ENCODE measurements at places on chromosomes 2 and 18.

DNA sequence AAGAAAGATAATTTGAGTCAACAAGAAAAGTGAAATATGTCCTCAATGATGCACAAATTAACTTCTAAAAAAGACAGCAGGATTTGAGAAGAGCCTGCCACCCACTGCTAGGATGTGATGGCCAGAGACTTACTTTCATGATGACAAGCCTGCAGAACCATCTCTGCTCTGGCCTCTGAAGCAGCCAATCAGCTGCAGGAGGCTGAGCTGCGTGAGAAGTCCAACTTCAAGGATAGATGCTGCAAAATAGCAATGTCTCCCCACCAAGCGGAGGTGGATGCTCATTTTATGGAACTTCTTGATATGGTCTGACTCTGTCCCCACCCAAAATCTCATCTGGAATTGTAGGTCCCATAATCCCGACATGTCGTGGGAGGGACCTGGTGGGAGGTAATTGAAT, 53.1 kb downstream of the CYRIA start:
- DNase-seq = no peak

DNA sequence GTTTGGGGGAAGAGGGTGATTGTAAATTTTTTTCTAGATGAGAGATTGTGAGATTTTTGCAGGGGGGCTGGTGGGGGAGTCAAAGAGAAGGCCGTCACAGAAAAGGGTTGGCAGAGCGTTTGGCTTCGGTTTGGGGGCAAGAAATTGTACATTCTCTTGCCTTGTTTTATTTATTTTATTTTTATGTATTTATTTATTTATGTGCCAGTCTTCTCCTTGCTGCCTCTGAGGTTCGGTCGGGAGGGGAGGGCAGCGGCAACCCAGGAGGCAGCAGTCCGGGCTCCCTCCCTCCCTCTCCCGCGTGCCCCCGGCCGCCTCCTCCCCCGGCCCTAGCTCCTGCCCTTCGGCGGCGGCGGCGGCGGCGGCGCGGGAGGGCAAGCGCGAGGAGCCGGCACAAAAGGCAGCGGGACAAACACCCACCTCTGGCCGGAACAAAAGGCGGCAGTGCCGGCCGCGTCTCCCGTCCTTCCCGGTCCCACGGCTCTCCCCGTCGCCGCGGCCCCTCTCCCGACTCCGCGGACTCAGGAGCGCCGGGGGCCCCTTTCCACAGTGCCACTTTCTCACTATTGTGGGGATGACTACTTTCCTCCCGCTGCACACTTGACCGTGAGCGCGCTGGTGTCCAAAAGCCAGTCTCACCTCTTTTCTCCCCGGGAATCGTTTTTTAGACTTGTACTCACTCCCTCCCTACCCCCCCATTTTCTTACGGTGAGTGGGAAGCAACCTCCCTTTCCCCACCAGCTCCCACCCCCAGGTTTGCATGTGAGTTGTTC, 1.2 kb downstream of the BCL11A start:
- no peak for DNase-seq

GRCh38 chr2:161170958-161171932, 11.0 kb downstream of the TANK start:
- DNase-seq = no peak

GRCh38 chr2:37776487-37776886, 105.0 kb upstream of the CDC42EP3 start:
- no peak for DNase-seq

DNA sequence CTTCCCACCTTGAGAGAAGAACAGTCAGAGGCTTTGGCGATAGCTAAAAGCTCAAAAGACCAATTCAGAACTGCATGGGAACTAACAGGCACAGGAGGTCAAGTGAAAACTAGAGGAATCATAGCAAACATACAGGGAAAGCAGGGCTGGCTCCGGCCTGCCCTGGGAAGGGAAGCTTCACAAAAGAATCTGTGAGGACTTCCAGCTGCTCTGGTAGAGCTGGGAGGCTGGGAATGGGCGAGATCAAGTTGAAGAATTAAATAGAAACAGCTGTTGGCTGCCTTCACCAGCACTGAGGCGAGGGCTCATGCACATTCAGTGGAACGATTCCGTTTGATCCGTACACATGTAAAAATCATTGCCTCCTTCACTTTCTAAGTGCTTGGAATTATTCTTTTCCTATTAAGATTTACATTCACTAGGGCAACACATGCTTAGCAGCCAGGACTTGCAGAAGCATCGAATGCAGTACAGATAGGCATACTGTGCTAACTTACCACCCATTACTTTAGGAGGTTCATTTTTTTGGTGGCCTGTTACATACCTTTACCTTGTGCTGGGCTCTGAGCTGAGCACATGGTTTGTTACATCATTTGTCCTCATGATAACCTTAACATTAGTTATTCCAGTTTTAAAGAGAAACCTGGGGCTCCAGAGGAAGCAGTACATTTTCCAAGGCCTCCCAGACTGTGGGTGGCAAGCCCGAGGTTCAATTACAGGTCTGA, 125.4 kb upstream of the RNF152 start:
- no peak for DNase-seq

DNA sequence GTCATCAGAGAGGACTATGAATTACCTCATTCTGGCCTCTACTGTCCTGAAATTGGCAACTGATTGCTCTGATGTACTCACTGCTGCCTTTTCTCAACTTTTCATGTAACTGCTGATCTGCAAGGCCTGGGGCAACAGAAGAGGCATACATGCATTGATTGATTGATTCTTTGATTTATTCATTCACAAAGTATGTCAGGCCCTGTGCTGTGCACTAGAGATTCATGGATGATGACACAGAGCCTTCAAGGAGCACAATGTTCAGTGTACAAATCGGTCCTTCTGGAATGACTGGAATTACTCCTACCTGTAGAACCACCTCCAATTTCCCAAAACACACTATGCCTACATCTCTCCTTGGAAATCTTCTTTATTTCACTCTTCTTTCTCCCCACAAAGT, 111.3 kb downstream of the LRATD1 start:
- DNase-seq = no peak

- no peak for DNase-seq
Measured at GRCh38 chr2:16258350-16258749, 318.0 kb downstream of the MYCN start.

DNA sequence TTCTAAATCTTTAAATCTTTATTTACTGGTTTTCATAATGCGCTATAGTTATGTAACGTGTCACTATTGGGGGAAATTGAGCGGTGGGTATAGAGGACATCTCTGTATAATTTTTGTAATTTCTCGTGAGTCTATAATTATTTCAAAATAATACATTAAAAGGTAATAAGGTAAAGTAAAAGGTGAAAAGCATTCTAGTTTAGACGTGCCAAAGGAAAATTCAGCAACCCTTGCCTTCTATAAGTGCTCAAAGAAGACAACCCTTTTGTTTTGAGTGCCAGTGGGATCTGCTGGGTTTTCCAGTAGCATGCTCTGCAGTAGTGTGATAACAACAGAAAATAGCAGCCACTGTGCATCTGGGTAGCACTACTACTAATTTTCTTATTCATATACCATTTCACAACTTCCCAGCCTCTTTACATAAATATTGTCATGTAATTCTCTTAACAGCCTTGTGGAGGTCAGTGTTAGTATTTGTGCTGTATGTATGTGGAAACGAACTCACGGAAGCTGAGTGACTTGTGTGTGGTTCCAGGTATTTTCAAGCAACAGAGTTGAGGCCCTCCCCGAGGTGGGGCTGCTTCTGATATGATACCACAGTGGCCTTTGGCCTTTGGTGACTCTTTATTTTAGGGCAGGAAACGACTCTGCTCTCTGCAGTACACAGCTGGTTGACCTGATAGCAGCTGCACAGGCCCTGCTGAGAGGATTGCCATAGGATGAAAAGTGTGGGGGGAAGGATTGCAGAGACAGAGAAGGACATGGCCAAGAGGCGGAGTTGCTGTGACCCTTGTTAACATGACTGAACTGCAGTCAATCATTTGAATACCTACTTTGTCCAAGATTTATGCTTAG, 104.5 kb downstream of the TDRD15 start:
- no peak for DNase-seq

GRCh38 chr2:8628179-8628865, 53.5 kb upstream of the ID2 start:
- DNase-seq = no peak

- DNase-seq = no peak
Measured at GRCh38 chr2:229297247-229297646, 26.2 kb upstream of the PID1 start.

- DNase-seq = no peak
Measured at GRCh38 chr2:173124441-173124840, 48.8 kb downstream of the MAP3K20 start.

GRCh38 chr2:234588054-234588430, 91.2 kb upstream of the ARL4C start:
- no peak for DNase-seq

DNA sequence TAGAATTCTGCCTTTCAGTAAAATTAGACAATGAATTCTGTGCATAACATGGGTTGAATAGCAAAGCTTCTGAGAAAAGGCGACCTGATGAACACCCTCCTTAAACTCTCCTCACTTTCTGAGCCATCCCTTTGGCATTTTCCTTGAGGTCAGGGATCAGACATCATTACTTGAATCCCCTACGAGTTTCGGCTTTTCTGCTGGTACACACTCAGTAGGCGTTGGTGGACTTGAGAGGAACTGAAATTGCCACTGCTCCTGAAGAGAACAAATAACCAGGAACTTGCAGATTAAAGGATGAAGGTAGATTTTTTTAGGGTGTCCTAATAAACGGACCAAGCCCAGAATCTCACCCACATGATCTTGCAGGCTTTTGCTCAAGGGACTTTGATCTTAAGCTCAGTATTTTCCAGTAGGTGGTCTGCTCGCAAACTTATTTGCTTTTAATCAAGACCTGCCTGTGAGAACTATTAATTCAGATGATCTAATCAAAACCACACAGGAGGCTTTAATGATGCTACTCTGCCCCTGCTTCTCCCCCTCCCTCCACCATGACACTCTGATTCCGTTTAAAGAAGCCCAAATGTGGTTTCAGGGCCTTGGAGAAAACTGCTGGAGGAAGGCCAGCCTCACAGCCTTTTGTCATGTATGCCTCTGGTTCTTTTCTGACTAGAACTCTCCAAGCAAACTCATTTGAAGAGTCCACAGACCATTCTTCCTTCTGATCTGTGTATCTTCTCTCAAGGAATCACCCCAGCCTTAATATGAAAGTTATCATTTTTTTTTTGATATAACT, 124.9 kb downstream of the PRKCE start:
- DNase-seq = no peak

DNA sequence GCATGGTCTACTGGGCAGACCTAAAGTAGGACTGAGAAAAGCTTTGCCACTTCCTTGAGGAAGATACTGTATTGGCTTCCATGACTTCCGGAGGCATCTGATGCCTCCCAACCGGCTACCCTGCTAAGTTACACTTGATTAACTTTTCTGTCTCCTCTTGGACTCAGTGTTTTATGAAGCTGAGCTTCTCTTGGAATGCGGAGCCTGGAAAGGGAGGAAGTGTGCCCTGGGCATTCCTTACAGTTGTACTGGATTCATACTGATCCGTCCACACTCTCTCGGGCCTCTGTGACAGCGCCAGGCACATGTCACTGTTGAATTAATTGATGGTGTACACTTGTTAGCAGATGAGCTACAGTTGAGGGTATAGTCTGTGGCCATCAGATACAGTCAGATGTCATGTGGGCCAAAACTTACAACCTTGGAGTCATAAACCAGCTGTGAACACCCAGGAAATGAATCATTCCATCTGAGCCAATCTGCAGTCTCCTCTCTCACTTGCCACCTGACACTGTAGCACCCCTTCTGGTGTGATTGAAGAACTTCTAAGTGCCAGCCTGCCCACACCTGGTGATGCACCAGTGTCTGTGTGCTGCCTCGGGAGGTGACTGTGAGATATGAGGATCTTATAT, 122.5 kb downstream of the FHOD3 start:
- no peak for DNase-seq

- no peak for DNase-seq
Measured at GRCh38 chr2:156672556-156673332, 236.6 kb downstream of the GPD2 start.

- no peak for DNase-seq
Measured at GRCh38 chr2:25894135-25894830, 16.0 kb upstream of the ASXL2 start.

DNA sequence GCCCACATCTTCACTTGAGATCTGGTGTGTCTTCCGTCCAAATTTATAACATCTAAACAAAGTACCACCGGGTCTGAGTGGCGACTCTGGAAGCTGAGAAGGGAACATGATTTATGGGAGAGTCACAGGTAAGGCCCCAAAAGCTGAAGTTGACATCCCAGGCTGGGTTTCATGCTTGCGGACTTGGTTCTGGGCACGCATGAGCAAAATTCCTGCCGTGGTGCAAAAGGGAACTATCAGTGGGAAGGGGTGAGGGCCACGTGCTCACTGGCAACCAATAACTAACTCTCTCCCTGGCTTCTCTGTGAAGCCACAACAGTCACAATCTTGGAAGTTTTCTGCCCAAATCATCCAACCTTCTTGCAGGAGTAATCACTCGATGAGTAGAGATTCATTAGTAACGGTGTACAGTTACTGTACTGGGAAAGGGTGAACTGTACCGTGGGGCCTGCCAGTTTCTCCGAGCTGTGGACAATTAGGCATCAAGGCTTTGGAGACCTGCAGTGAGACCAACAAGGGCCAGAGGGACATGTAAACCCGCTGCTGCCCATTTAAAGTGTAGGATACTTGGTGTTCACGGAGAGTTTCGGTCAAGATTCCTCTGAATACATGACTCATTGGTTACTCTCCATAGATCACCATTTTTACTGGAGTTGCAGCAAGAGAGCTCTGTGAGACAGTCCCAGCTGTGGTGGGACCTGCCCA, 69.4 kb upstream of the ASB18 start:
- no peak for DNase-seq

DNA sequence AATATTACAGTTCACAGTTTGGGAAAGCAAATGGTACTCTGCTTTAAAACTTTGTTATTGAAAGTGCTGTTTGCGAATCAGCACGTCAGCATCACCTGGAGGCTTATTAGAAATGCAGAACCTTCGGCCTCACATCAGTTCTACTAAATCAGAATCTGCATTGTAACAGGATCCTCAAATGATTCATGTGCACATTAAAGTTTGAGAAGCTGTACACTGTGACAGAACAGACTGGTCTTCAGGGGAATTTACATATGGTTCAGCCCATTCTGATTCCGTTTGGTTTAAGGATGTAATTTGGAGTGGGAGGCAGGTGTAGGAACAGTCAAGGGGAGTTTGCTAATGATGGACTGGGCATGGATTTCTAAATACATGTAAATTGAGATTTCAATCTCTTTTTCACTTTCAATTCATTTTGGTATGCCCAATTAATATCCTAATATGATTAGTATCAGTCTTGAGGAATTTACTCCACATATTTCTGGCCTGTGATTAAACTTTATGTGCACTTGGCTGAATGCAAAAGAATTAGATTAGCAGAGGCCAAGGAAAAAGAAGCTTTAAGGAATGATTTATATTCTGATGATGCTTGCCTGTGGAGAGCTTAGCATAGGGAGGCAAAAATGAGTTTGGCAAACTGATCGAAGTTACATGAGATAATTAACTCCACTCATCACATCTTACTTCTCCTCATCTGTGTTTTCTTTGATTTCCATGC, 248.8 kb downstream of the XIRP2 start:
- DNase-seq = no peak

Measured in stimulated activated CD8-positive, alpha-beta memory T cell treated with anti-CD3 and anti-CD28 coated beads, Interleukin-15, amount 100 ng/mL, for 24 hours (primary cell).